Hippocampal formation (tissue), 2 donors: ENCODE measurements at places on chromosomes 6 and 20.

DNA sequence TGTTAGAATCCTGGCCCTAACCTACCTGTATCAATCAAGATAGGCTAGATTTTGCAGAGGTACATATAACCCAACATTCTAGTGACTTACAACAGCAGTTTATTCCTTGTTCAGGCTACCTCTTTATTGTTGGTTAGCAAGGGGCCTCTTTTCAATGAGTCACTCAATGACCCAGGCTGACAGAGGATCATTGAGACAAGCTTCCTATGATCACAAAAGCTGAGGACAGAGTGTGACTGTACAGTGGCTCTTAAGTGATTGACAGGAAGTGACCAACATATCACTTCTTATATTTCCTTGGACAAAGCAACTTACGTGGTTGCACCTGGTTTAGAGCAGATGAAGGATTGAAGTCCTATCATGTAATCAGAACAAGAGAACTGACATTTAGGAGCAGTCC lies 740.9 kb downstream of the FRK start:
- no peak for DNase-seq

GRCh38 chr6:159204605-159205004 lies 35.4 kb downstream of the FNDC1 start:
- no peak for DNase-seq

GRCh38 chr20:58625585-58625984 lies 25.5 kb upstream of the STX16 start:
- no peak for DNase-seq

DNA sequence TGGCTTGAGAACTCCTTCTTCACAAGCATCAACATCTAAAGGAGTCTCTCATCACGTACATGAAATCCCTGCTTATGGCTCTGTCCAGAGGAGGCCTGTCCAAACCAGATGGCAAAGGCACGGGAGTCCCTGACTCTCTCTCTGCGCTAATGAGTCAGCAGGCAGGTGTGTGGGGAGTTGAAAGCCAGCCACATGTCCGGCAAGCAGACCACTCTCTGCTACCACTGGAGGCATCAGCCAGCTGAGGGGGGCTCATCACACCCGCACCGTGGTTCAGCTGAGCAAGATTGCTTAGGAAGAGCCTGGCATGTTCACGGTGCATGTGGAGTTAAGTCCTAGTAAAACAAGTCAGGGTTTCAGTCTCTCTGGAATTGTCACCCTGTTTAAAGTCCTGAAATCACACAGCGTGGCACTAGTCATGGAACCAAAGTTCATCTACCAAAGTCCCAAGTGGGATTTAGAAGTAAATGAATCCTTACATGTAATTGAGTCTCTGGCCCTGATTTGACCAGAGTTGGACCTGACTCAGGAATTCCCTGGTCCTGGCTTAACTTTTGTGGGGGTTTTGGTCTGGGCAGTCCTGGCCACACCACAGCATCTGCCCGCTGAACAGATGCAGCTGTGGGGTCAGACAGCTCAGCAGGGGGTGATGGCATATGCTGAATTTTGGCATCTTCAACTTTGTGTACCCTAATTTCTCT lies 155.2 kb upstream of the RIN2 start:
- DNase-seq, result no peak

- peak; percentile 28 for DNase-seq
Measured at GRCh38 chr6:7051780-7052442, 55.9 kb upstream of the RREB1 start.

DNA sequence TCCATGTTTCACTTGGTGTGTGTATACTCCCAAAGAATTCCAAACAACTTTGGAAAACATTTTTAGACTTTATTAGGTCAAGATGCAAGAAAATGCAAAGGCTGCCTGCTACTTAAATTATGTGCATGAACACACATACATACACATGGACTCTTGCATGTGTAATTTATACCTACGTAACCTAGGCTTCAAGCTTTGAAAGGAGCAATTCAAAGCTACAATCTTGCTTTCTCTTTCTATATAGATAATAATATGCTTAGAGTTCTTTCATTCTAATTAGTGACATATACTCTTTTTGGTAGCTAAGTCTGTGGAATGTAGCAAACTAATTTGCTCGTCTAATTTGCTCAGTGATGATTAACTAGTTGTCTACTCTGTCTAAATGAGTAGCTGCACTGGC lies 146.5 kb downstream of the EPHA7 start:
- DNase-seq, result no peak

DNA sequence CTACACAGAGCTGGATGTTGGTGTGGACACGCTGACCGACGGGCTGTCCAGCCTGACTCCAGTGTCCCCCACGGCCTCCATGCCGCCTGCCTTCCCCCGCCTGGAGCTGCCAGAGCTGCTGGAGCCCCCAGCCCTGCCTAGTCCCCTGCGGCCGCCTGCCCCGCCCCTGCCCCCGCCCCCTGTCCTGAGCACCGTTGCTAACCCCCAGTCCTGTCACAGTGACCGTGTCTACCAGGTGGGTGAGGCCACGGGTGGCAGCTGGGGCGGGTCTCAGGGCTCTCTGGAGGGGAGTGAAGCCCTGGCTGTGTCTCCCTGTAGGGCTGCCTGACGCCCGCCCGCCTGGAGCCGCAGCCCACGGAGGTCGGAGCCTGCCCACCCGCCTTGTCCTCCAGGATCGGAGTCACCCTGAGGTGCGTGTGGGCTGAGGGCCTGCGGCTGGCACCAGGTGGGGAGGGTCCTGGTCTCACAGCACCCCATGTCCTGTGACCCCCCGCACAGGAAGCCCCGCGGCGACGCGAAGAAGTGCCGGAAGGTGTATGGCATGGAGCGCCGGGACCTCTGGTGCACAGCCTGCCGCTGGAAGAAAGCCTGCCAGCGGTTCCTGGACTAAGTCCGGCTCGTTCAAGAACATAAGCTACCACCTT lies 2.9 kb downstream of the SLC2A4RG start:
- DNase-seq, result no peak

- DNase-seq, result no peak
Measured at GRCh38 chr6:28078050-28078449, 2.3 kb upstream of the ZNF165 start.

DNA sequence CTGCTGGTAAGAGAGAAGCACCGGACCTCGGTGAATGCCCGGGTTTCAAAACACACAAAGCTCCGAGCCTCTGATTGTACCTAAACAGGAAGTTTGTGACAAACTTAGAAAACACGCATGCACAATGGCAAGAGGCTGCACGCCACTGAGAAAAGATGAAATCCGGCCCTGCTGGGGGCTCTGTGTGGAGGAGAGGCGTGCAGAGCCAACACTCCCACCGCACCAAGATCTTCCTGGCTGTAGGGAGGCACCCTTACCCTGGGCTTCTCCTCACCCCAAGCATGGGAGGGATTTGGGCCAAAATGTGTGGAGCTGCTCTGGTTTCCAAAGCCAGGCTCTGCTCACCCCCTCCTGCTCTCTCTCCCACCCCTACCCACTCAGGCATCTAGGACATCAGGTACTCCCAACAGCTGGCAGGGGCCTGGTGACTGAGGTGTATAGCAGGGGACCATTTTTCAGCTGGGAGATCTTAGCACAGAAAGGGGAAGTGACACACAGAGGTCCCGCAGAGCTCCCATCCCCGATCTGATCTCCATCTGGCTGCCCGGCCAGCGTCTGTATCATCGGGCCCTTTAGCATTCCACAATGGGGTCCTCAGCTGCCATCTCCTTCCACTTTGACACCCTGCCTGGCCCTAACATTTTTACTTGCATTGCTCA lies 84.2 kb downstream of the TRERF1 start:
- no peak for DNase-seq

GRCh38 chr6:139943391-139943790 lies 568.9 kb upstream of the CITED2 start:
- DNase-seq, result no peak

DNA sequence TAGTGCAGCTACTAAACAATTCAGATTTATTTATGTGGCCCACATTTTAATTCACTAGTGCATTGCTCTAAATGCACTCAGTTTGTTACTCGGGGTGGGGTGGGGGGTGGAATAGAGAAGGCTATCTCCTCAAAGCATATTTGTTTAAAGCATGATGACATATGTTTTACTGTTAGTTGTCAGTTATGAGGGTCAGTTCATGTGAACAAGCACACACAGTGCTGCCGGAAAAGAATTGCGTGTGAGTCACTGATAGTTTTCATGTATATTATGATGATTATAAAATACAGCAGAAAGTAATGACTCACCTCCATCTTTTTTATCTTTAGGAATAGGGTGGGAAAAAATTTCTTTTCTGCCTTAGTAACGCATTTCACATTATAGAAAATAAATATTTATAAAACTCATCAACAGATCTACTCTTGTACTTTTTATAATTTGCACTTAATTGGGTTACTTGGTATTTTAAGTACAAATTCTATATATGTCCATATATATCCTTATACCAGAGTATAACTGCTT lies 42.2 kb upstream of the STXBP5 start:
- DNase-seq, result no peak

DNA sequence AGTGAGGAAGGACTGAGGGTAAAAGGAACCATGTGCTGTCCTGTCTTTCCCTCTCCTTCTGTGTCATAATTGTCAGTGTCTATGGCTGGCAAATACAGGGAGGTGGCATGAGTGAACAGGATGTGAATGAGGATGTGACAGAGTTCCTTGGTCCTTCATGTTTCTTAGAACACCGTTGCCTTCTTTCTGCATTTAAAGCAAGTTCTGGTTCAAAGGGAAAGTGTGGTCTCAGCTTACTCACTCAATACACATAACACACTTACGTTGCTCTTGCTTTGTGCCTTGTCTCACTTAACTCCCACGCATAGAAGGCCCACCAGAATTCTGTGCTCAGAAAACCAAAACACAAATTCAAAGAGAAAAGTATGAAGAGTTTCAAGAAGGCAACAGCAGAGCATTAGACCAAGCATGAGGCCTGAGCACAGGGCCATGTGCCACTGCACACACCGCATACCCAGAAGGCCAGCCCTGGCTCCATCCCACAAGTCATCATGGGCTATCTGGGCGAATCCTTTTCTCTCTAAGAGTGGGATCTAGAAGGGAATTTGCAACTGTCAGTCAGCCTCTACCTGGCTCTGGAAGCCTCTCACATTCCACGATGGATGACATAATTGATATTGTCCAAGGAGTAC lies 38.9 kb upstream of the SAYSD1 start:
- no peak for DNase-seq

DNA sequence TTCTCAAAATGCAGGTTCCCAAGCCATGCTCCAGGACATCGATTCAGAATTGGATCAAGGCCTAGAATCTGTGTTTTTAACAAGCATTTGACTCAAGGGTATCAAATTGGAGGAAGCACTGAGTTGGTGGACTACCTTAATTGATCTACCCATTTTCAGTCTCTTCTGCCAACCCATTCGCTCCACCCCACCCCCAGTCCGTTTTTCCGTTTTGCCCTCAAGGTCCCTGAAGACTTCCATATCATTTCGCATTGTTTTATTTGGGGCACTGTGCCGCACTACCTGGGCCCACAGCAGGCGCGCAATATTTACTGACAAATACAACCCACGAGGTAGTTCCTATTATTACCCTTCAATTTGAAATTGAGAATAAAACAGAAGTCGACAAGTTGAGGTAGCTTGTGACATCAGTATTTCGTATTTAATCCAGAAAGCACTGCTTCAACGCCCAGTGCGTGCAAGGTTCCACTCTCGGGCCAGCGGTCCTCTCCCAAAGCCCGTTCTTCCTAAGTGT lies 557 bp upstream of the DHX35 start:
- no peak for DNase-seq

DNA sequence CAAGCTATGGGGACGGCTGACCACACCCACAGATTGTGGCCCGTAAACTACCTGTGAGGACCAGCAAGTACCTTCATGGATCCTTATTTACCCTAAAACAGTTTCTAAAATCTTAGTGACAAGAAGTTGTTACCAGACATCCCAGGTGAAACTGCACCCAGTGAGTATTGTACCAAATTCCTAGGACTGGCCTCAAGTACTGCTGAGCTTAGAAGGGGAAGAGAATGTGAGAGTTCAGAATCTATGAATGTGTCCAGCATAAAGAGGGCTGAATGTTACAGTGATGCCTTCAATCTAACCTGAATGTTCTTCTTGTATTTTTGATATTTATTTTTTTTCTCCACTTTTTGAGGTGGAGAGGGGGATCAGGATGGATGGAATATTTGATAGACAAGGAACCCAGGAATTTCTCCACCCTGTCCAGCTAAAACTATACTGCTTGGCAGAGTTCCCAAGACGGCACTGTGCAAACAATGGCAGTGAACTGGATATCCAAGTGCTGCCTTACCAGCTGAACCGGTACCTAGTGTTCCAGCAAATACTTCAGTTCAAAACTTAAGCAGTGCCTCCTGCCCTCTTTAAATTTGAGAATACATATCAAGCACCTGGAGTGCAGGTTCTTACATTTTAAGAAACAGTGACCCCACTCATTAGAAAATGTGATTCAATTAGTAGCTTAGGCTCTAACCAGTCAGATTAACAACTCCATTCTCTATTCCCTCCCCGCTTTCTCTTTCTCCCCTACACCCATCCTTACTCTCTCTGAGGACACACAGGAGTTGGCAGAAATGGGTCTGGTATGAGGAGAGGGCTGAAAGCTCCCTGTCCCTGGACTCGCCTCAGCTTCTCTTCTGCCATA lies 427.3 kb upstream of the FLRT3 start:
- DNase-seq, result no peak

GRCh38 chr6:28497893-28498292 lies 17.7 kb downstream of the GPX6 start:
- DNase-seq, result no peak

GRCh38 chr6:35087361-35088280 lies 53.5 kb downstream of the TCP11 start:
- no peak for DNase-seq

DNA sequence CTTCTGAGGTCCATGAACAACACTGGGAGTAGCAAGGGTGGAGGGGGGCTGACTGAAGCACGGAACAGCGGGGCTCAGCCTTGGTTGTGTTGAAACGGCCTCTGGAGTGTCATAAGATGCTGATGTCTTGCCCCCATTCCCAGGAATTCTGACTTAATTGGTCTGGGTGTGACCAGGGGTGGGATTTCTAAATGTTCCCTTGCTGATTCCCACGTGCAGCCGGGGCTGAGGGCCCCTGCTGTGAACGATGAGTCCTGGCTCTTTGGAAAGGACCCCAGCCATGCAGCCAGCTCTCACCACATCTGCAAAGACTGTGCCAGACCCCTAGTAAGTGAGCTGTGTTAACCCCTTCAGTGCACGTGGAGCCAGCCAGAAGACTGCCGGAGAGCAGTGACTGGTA lies 28.6 kb upstream of the FAM50B start:
- DNase-seq, result no peak

GRCh38 chr6:48883116-48883515 lies 579.9 kb downstream of the MMUT start:
- no peak for DNase-seq

DNA sequence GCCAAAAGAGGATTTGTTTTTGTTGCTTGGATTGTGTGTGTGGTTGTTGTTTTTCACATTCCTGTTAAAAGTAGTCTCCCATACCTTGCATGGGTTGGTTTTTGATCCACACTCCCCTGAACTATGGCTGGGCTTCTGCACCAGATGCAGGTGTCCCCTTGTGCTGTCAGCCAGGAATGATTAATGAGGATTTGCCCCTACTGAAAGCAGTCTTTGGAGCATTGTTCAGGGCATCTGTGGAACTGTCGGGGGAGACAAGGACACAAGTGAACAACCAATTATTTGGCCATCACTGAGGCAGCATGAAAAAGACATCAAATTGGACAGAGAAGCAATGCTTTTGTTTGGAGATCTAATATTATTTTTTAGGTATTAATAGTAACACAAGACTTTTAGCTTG lies 373.2 kb upstream of the MMS22L start:
- no peak for DNase-seq
